ENCODE measurements at places on chromosomes 7 and 10.

- no peak for DNase-seq
These were observed 174.9 kb upstream of the NRP1 start for GRCh38 chr10:33509231-33509831.

DNA sequence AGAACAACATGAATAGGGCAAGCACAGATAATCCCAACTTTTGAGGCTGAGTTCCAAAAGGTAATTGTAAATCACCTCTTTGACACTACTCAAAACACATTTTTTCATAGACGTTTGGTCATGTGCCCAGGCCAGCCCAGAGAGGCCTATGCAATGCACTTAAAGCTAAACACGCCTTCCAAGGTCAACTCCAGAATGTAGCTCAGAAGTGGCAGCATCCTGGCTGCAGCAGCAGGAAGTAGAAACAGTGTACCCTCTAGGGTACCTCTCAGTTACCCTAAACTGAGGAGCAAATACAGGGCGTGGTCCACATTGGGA, 58.7 kb downstream of the OSBPL3 start:
- no peak for DNase-seq

DNA sequence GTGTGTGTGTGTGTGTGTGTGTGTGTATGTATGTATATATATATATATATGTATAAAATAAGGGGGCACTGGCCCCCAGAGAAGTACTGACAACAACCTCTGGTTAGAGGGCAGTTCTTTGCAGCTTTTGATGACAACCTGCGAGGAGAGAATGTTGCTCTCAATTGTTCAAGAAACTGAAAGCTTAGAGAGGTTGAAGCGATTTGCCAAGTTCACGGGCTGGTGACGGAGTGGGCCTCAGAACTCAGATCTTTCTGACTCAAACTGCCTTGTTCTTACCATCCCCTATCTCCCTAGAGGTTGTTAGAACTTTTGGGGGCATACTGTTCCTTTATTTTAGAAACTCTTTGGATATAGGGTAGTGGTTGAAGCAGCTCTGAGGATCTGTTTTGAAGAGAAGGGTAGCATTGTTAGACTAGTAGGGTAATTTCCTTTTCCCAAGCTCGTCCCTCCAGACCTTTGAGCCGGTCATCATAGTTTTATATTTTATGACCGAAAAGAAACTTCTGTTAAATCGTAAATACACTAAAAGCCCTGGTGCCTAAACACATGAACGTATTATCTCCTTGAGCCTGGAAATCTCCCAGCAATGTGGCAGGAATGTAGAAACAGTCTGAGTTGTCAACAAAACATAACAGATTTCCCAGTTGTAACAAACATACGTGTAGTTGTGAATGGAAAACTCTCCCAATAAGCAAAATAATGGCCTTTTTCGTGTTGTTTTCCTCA, 541.7 kb upstream of the GALNT17 start:
- DNase-seq: no peak

DNA sequence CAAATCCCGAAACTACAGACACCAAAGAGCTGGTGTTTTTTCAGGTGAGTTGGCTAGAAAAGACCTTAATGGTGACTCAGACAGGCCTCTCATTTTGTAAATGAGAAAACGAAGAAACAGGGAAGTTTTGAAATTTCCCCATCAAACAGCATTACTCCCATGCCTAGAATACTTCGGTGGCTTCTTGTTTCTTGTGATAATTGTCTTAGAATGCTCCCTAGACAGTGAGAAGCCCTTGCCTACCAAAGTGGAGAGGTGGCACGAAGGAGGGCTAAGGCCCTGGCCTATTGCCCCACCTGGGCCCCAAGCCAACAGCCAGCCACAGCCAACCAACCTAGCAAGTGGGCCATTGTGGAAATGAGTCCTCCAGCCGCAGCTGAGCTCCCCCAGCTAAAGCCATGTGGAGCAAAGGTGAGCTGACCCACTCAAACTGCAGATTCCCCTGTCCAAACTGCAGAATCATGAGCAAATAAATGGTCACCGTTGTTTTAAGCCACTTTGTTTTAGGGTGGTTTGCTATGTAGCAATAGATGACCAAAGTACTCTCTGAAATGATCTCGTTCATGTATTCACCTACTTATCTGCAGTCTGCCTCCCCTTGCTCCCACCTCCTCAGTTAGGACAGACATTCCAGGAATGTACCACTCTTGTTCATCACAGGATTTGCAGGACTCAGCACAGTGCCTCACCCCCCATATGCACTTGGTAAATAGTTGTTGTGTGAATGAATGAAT, 97.7 kb upstream of the FGFR2 start:
- DNase-seq: no peak

GRCh38 chr7:767580-767940, 40.5 kb upstream of the PRKAR1B start:
- no peak for DNase-seq

DNA sequence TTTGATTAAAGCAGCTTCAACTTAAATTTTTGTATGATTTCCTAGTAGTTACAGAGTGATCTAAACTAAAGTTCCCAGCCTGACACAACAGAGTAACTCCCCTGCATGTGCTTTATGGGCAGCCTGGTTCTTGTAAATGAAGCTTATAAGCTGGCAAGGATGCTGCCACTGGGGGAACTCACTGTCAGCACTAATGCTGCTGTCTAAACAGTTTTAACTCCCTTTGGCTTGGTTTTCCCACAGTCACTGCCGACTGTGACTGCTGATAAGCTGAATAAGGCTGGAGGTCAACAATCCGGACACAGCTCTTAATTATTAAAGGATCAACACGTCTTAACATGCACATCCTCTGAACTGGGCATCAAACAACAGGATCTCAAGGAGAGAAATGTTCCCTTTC, 130.1 kb downstream of the OTUD1 start:
- no peak for DNase-seq

GRCh38 chr7:27100694-27101170, 1.8 kb downstream of the HOXA2 start:
- DNase-seq: no peak

- DNase-seq: no peak
These were observed 29.0 kb downstream of the UPP1 start for GRCh38 chr7:48118041-48118440.

GRCh38 chr7:156639426-156640256, 933 bp upstream of the RNF32 start:
- no peak for DNase-seq

DNA sequence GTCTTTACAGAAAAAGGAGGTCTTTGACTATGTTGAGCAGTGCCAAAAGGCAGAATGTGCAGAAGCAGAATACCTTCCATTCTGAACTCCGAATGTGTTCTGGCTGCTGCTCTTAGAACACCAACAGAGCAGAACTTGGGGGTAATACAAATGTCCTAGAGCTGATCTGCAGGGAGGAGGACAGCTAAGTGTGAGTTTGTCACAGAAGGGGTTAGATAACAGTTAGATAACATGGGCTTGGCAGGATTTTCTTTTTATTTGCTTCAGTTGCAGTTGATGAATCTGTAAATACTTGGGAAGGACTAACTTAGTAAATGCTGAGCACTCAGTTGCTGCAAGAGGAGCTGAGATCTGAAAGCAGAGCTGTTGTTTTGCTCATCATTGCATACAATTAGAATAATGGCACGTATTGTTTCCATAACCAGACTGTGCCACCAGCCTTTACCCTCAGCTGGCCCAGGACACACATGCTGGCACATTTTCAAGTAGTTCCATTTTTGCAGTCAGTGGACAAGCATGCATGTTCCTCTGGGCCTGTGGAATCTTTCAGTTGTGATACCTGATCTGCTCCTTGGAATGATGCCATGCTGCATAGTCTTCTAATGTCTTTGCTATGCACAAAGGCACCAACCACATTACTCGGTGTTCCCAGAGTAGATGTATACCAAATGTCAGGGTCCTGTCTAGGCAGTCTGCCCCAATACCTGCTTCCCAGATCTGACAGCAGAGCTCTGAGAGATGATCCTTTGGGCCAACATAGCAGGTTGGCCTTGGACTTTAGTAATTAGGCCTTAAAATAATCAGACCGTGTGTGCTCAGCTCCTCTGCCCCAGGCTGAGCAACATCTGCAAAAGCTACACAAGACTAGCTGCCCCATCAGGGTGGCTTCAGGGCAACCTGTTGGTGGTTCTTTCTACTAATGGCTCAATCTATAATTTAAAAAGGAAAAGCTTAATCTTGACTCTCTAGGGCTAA, 55.7 kb downstream of the GSDME start:
- no peak for DNase-seq

DNA sequence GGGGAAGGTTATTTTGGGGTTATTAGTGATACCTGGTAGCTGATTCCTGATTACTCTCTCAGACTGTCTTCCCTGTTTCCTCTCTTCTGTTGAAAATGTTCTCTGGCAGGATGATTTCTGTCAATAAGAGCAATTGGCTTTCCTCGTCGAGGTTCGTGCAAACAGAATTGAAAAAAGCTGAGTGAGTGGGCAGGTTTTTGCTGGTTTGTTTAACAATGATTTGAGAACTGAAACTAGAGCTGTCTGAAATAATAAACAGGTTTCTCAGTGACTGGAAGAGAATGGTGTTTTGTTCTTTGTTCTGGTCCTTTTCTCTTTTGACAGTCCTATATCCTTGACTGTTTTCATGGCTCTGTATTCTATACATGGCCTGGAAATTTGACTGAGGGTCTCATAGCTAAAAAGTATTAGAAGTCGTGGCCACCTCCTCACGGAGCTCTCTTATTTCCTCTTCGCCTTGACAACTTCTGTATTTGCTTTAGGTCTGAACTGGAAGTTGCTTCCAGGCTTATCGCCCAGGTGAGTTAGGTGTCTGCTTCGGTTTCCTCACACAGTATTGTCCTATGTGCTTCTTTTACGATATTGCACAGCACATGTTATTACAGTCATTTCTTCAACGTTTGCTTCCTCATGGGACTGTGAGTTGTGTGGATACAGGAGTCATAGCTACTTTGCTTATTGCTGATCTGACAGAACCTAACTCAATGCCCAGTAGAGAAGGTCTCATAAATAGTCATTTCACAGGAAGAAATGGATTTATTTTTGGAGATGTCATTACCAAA, 403.6 kb downstream of the NRG3 start:
- no peak for DNase-seq

- peak; percentile 90 for DNase-seq
These were observed 120.7 kb downstream of the DYNC2I1 start for GRCh38 chr7:158976849-158977593.

GRCh38 chr7:29894256-29894655, 87.9 kb downstream of the WIPF3 start:
- no peak for DNase-seq

DNA sequence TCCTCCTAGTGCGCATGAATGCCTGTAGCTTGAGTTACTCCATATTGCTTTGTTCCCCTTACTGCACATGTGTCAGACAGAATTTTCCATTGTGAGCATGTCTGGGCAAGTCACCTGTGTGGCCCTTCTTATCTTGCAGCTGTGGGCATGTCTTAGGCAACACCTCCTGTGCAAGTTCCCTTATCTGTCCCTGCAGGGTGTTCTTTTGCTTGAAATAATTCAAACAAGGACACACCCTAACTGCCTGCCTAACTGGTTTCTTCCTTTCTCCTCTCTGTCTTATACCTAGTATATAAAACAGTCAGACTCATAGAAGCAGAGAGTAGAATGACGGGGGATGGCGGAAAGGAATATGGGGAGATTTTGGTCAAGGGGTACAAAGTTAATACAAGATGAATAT, 421.1 kb upstream of the SORCS1 start:
- no peak for DNase-seq

GRCh38 chr10:25661632-25662031, 272.4 kb upstream of the MYO3A start:
- no peak for DNase-seq

DNA sequence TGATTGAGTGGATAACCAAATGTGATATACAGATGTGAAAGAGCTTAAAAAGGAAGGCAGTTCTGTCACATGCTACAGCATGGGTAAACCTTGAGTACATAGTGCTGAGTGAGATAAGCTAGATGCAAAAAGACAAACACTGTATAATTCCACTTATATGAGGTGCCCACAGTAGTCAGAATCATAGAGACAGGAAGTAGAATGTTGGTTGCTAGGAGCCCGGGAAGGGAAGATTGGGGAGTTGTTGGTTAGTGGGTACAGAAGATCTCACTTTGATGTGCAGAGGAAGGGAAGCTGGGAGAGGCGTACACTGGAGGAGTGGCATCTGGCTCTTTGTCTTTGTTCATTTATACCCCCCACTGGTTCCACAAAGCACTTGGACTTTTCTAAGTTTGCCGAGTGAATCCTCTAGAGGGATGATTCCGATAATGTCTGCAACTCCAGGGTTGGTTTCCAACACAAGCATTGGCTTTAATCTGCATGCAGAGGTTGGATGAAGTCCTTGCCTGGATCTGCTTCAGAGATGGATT, 39.5 kb downstream of the TSPAN14 start:
- DNase-seq: no peak

DNA sequence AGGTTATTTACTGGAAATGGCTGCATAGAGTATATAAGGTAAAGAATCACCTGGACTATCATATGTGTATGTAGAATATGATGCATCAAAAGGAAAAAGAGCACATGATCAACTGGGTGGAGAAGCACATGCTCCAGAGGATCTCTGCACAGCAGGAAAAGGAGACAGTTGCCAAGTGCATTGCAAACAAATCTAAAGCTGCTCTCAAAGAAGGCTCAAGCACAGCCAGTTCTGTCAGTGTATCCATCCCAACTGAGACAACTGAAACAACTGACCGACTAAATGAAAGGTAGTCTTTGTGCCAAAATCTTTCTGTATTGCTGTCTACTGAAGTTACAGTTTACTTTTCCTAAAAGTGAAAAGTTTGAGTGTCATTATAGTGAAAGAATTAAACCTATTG, 83.2 kb upstream of the SGCE start:
- no peak for DNase-seq

- no peak for DNase-seq
These were observed 137.1 kb downstream of the KAT6B start for GRCh38 chr10:74963549-74963948.

GRCh38 chr7:25444991-25445390, 216.7 kb upstream of the NPVF start:
- DNase-seq: no peak

- DNase-seq: no peak
These were observed 238.7 kb downstream of the SEC23IP start for GRCh38 chr10:120131183-120131582.

GRCh38 chr7:151402029-151402835, 7.6 kb downstream of the WDR86 start:
- no peak for DNase-seq

- DNase-seq: no peak
These were observed 80.3 kb downstream of the CALD1 start for GRCh38 chr7:134859783-134860182.

DNA sequence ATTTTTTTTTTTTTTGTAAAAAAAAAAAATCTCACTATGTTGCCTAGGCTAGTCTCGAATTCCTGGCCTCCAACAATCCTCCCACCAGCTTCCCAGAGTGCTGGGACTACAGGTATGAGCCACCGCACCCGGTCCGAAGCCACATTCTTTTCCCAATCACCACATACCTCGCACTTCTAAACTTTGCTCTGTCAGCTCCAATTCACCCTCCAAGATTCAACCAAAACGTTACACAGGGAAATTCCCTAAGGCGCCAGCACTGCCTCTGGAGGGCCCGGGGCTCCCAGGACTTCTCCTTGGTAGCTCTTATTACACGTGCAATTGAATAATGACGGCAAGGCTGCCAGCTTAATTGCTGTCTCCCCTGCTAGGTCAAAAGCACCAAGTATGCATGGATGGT, 10.3 kb upstream of the DNAAF5 start:
- DNase-seq: no peak

Measured in activated CD4-positive, alpha-beta T cell treated with anti-CD3 and anti-CD28 coated beads, Interleukin-2, amount 50 U/mL, for 4 hours (primary cell).